ENCODE measurements at places on chromosomes 13 and 19. TPM values are rescaled to one million over a fixed set of nuclear protein-coding genes. Genes with fewer than 3 reads are reported as not detected.

CCDC8 gene
- 30.1 TPM for total RNA-seq

USHBP1 gene
- not detected for total RNA-seq

ZNF441 gene
- 3.2 TPM for total RNA-seq

CNN2 gene
- total RNA-seq = 303 TPM

FBXO27 gene
- total RNA-seq = 2.7 TPM

ZNF880 gene
- total RNA-seq = 9.8 TPM

SERPINE3 gene
- total RNA-seq = not detected

SYDE1 gene
- 60.7 TPM for total RNA-seq

ZNF471 gene
- 0.89 TPM for total RNA-seq
